Frontal cortex (tissue), 4 donors: ENCODE measurements at places on chromosomes 5 and 9.

DNA sequence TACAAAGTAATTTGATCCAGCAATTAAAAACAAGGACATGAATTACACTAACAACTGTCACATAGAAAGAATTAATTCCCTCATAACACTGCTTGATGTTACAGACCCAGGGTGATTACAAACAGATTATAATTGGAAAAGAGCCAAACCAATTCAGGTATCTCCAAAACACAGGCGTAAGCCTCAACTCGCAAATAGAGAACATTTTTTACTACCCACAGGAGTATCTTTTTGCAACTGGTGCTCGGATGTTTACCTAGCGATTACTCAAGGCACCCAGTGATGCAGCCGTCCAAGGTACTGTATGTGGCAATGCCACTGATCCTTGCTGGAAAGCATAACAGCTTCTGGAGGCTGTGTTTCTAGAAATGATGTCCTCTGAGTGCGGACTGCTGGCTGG is 386.1 kb upstream of the KIF2A start:
- no peak for DNase-seq

DNA sequence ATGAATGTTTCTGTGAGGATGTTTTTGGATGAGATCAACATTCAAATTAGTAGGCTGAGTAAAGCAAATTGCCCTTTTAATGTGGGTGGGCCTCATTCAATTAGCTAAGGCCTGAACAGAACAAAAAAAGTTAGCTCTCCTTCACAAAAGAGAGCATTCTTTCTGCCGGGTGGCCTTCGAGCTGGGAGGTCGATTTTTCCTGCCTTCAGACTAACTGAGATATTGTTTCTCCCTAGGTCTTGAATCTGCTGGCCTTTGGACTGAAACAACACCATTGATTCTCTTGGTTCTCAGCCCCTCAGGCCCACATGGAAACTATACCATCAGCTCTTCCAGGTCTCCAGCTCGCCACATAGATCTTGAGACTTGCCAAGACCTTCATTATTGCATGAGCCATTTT is 29.1 kb upstream of the FREM1 start:
- DNase-seq = no peak

DNA sequence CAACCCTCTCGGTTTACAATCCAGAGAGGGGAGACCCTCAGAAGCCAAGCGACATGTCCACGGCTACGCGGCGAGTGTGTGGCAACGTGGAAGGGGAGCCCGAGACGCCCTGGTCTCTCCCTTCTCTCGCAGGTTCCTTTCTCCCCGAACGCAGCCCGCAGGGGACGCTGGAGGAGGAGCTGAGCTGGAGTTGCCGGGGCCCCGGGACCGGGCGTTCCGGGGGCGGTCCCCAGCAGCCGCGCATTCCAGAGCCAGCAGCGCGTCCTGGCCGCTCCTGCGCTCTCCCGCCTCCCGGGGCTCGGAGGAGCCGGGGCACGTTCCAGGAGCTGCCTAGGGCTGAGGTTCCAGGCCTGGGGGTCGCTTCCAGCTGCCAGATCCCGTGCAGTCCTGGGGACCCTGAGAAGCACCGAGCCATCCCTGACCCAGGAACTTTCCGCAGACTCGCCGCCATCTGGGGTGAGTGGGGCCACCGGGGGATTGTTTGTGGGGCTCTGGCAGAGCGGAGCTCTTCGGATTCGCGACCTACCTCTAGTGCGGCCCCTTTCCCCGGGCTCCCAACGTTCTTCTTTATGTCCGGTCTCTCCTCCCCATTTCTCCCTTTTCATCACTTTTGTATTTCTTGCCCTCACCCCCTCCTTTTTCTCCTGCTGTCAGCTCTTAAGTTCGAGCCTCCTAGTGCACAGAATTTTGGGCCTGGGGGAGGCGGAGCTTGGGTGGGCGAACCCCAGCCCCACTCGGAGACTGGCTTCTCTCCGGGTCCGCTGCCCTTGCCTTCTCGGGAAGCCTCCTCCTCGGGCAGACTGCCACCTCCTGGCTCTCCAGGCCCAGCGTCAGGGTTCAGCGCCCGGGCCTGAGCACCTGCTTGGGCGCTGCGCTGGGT is at the start of gene SMIM3:
Gene SMIM3, plus strand, starts transcription at position 241 of the 880 bp plus-strand sequence. CDS start 16,684 bp downstream, outside the sequence.
- peak; percentile 60 for DNase-seq

DNA sequence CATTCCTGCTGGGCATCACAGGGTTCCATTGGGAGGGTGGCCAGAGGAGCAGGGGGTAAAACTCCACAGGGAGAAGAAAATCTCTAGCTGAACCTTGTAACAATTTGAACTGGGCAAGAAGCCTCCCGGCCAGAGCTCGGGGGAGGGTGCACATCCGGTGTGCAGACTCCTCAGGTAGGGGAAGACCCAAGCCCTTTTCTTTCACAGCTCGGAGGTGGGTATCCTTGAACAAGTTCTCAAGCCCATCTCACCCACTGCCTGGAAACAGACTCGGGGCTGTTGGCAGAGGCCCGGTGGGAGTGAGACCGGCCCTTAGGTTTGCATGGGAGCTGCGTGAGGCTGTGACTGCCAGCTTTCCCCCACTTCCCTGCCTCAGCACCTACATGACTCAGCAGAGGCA is 111.5 kb upstream of the IL7R start:
- DNase-seq = no peak

DNA sequence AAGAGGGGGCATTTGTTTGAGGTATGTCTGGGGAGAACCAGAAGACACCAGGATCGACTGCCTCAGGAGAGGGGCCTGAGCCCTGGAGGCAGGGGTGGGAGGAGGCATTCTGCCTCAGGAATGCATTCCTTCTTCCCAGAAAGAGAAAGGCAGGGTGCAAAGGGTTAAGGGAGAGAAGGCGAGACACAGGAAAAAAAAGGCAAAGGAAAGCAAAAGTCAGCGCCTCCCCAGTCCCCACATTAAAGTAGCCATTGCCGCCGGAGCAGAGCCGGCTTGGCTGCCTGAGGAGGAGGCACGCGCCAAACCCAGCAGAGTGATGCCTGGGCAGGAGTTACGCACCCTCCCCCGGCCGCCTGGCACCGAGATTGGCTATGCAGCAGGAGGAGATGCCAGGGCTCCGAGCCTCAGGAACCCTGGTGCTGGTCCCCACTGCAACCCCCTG is 123.8 kb upstream of the PHYKPL start:
- peak; percentile 44 for DNase-seq

DNA sequence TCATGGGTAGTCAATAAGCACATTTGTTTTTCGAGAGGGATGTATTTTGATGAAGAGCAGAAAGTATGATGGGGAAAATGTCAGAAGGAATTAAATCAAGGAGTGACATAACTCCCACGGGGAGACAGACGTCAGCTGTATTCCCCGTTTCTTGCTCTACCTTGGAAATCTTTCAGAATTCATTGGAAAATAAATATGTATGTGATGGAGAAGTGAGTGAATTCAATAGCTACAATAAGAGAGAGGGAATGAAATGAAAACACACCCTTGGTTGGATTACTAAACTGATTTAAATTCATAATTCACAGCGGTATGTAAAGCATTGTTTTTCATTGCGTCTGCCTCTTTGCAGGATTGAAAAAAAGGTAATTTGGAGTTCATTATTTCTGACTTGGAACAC is 209.7 kb upstream of the KLF4 start:
- DNase-seq = no peak

DNA sequence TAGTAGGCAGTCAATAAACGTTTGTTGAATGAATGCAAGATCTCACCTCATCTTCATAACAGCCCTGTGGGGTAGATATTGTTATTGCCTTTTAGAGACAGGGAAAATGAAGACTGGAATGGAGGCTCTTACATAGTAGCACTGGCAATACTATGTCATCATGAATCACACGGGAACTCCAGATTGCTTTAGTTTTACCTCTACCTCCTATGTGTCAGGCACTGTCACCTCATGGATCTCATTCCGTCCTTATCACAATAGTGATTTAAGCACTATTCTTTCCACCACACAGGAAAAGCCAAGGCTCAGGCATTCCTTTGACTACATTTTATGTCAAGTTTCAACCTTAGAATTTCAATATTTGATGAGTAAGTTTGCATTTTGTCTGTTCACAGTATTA is 2.9 kb upstream of the EPB41L4B start:
- DNase-seq = no peak

- DNase-seq = no peak
Measured at GRCh38 chr5:14064841-14065240, 78.3 kb upstream of the TRIO start.

DNA sequence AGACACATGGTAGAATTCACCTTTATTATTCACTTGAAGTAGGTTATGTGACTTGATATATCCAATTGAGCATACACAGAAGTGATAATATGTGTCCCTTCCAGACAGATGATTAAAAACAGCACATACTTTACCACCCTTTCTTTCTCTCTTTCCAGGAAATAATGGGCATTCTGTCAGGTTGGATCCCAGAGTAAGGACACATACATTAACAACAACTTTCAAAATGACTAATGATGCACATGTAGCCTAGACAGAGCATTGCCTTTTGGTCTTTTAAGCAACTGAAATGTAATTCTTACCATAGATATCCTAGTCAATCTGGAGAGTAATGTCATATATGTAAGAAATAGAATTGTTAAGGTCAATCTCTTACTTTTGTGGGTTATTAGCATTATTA is 1748.7 kb downstream of the EFNA5 start:
- DNase-seq = no peak

DNA sequence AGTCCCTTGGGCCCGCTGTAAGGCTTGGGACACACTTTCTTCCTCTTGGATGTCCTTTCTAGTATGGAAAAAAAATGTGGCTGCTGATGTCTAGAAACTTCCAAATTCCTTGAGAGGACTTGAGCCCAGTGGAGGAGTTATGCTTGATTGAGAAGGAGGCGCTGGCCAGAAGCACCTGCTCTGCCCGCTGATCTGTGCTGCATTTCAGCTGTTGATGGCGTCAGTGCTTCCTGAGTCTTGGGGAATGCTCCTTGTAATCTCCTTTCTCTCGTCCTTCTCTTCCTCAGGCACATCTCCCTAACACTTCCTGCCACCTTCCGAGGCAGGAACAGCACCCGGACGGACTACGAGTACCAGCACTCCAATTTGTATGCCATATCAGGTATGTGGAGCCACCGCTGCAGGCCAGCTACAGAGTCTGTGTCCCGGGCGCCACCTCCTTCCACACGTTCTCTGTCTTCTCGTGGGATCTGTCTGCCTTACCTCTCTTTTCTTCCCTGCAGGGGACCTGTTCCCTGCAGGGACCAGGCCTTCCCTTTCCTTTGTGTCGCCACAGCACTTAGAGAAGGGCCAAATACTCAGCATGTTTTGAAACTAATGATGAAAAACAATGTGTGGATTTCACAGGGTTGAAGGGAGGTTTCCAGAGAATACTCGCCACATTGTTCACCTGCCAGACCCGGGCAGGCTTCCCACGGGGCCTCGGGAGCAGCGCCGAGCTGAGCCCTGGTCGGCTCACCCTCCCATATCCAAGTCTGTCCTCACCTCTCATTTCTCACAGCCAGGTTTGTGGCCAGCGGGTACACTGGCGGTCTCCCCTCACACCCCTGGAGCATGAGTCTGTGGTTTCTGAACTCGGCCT is 95.2 kb downstream of the MVB12B start:
- no peak for DNase-seq

DNA sequence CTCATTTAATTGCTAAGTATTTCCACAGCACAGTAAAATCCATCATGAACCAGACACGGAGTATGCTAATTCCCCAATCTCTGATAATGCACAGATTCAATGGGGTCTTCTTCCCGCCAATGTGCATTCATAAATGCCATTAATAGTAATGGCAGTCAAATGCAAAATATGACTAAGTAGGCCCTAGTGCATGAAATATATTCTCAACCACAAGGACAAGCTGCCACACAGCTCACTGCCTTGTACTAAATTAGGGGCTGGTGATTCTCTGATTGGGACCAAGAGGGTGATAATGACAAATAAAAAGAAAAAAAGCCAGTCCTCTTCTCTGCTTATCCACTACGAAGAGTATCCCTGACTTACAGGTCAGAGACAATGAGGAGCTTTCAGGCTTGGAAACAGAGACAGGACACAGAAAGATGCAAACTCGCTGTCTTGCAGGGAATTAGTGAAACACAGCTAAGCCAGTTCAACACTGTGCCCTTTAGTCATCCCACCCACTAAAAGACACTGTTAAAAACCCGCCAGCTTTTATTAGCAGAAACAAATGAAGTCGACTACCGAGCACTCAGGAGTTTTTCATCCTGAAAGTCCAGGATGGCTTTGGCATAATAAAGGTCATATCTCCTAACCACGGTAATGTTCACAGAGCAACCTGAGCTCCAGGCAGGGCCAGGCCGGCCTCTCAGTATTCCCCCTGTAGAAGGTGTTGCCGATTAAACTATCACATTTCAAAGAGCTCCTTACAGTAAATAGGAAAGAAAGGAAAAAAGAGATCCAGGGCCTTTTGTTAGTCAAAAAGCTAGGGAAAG is 148.1 kb downstream of the EBF1 start:
- DNase-seq = no peak

- DNase-seq = no peak
Measured at GRCh38 chr5:157164521-157164920, 1.5 kb downstream of the GARIN3 start.

DNA sequence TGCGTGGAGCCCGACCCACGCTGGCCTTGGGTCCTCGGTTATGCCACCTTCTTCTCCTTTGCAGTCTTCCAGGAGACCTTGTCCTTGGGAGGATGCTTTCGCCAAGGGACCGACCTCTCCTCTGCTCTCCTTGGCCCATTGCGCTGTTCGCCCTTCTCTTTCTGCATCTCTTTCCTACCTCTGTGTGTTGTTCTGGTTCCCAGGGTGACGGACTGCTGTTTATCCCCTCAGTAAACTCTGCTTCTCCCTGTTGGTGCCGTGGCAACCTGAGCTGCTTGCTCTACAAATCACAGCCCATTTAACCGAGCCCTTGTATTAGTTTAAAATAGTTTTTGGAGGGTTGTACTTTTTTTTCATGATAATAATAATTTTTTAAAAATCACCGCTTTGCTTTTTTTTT is 97.9 kb downstream of the DAPK1 start:
- no peak for DNase-seq

DNA sequence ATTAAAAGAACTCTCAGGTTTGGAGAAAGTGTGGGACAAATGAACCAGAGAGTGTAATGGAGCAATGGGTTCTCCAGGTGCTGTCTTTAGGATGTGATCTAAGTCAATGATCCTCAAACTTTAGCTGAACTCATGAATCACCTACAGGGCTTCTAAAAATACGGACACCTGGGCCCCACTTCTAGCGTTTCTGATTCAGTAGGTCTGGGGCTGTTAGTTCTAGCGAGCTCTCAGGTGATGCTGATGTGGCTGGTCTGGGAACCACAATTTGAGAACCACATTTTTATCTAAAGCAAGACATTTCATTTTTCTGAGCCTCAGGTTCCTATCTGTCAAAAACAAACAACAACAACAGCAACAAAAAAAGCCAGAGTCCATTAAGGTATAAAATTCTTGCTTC is 35.1 kb upstream of the PCA3 start:
- DNase-seq = no peak

DNA sequence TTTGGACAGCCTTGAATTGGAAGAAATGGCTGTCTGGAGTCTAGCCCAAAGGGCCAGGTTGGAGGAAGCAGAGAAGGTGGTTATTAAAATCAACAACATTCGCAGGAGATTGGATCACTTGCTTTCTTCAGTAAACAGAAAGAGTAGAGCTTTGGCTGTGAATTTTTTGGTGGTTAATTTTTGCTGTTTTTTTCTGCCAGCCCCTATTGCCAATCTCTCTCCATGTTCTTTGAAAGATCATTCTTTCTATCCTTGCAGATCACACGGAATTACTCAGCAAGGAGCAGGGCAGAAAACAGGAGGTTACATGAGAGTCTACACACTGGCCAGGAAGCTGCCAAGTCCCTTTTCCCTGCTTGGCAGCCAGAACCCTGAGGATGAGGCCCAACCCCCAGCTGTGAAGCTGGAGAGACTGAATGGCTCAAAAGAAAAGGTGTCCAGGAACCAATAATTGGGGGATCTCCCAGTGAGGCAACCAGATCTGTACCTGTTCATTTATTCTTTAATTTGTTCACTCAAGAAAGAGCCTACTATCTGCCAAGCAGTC is 13.0 kb downstream of the GLRX start:
- no peak for DNase-seq
